ENCODE measurements at places on chromosomes 13 and 19. TPM values are rescaled to one million over a fixed set of nuclear protein-coding genes. Genes with fewer than 3 reads are reported as not detected.

DNA sequence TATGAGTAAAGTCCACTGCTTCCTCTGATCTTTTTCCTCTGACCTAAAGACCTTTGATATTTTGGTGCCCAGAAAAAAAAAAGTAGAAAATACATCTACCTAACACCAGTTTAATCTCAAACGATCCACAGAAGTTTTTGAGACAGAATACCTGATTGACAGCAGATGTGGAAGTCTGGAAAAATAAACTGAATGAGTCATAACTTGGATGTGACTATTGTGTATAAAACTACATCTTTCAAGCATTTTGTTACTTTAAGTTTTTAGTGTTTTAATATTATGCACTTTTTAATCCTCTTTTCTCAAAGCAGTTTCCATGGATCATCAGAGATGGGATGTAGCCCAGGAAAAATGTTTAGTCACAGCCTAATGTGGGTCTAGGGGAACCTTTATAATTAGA is 216.1 kb downstream of the SLITRK1 start:
- no peak for DNase-seq

Gene FBXW9
- 4.8 TPM for total RNA-seq

Gene IGLON5
- total RNA-seq, result 0.26 TPM

- no peak for DNase-seq
These were observed 1726.0 kb downstream of the EFNB2 start for GRCh38 chr13:104809483-104809882.

GRCh38 chr13:31944262-31945160 is 87.1 kb upstream of the FRY start:
- no peak for DNase-seq

Gene GNG7
- 6.0 TPM for total RNA-seq

- DNase-seq, result no peak
These were observed 265.0 kb downstream of the FGF14 start for GRCh38 chr13:102136735-102137296.

Gene ERCC1
- total RNA-seq, result 69.9 TPM

- DNase-seq, result no peak
These were observed 247.9 kb upstream of the HTR2A start for GRCh38 chr13:47144782-47145181.

GRCh38 chr13:61084988-61085387 is 330.7 kb downstream of the PCDH20 start:
- no peak for DNase-seq

DNA sequence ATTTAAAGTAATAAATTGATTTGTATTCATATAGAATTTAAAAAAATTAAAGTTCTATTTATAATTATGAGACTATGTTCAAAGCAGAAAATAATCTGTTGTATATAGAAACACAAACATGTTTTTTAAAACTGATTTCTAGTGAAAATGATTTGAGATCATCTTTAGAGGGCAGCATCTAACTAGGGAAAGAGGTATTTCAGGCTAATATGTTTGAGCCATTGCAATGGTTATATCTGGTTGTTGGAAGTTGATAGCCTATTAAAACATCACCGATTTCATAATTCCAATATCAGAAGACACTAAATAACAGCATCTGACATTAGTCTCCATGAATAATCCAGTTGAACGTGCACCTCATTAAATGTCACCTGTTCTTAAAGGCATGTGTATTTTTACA is 79.8 kb upstream of the SLITRK6 start:
- no peak for DNase-seq

Gene ATXN8OS
- not detected for total RNA-seq

Gene EDNRB
- 39.9 TPM for total RNA-seq

DNA sequence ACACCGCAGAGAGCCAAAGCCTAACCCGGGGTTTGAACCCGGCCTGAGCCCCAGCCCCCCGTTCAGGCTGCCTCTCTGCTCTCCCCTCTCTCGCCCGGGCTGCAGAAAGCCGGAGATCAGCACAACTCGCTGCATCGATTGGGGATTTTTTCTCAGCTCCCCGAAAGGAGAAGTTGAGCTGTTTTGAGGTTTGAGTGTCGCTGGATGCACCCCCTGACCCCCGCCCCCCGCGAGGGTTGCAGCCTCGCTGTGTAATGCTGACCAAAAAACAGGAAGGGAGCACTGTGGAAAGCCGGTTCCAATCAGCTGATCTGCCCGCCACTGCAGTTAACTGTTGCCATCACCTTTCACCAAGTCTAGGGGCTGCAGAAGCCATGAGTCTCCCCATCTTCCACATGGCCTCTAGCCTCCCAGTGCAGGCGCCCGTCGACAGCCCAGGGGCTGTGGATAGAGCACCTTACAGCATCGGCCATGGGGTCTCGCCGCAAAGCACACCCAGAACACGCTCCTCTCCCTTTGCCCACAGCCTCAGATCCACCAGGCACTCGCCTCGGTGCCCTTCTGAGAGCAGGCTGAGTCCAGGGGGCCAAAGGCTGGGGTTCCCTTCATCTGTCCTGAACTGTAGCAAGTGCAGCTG is 34.5 kb downstream of the MYO9B start:
- no peak for DNase-seq

GRCh38 chr13:51704399-51705313 is 99.3 kb downstream of the DHRS12 start:
- DNase-seq, result no peak

DNA sequence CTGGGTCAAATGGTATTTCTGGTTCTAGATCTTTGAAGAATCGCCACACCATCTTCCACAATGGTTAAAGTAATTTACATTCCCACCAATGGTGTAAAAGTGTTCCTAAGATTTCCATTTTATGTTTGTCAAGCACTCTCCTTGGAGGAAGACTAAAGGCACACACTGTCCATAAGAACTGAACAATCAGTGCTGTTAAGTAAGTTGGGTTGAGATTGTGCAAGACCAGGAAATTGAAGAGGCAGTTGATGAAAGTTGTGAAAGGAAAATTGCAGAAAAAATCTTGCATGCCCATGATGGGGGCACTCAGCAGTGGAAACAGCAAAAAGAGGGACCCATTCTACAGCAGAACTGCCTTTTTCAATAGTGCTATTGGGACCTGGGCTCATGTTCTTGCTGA is 323.6 kb downstream of the DLEU7 start:
- no peak for DNase-seq

GRCh38 chr13:50636007-50636704 is 207.3 kb downstream of the DLEU7 start:
- no peak for DNase-seq

DNA sequence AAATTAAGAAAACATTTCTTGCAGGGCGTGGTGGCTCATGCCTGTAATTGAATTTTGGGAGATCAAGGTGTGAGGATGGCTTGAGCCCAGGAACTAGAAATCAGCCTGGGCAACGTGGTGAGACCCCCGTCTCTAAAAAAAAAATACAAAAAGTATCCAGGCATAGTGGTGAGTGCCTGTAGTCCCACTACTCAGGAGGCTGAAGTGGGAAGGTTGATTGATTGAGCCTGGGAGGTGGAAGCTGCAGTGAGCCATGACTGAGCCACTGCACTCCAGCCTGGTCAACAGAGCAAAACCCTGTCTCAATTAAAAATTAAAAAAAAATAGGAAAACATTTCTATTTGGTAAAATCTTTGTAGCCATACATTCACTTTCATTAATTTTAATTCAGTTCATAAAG is 526.5 kb downstream of the PCDH9 start:
- no peak for DNase-seq

- no peak for DNase-seq
These were observed 5.5 kb upstream of the MAMSTR start for GRCh38 chr19:48724796-48725753.

Gene TECR
- 64.4 TPM for total RNA-seq

Gene CCDC194
- 0.71 TPM for total RNA-seq

- DNase-seq, result no peak
These were observed 38.6 kb downstream of the TNFRSF19 start for GRCh38 chr13:23608701-23609413.

Gene ZNF552
- total RNA-seq, result 8.0 TPM

GRCh38 chr13:46698910-46699460 is 98.0 kb downstream of the ESD start:
- no peak for DNase-seq

DNA sequence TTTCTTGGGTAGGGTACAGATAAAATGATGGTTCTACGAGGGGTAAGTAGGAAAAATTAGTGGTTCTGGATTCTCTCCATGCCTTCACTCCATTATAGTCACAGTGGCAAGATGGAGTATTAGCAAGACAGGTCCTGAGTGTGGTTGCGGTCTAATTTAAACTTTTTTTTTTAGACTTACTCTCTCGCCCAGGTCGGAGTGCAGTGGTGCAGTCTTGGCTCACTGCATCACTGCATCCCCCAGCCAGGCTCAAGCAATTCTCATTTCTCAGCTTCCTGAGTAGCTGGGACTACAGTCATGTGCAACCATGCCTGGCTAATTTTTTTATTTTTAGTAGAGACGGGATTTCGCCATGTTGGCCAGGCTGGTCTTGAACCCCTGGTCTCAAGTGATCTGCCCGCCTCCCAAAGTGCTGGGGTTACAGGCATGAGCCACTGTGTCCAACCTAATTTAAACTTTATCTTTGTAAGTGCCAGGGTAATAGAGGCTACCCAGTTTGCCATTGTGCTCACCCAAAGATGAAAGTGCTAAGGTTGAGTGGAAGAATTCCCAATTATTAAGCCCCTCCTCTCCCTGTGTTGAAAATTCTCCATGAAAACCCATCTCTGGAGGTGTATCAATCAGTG is 135.6 kb downstream of the TM9SF2 start:
- no peak for DNase-seq
